Motor neuron (in vitro differentiated cells): ENCODE measurements at places on chromosomes 2 and 18. TPM values are rescaled to one million over a fixed set of nuclear protein-coding genes. Genes with fewer than 3 reads are reported as not detected.

The CHAC2 gene
- total RNA-seq = 4.8 TPM in 2 replicates

The CNGA3 gene
- 2.1 and 3.5 TPM in 2 replicates for total RNA-seq

The CFAP65 gene
- 0.49 and 2.0 TPM in 2 replicates for total RNA-seq

The SLC5A7 gene
- 57.4 and 70.0 TPM in 2 replicates for total RNA-seq

The VIT gene
- not detected in 2 replicates for total RNA-seq

DNA sequence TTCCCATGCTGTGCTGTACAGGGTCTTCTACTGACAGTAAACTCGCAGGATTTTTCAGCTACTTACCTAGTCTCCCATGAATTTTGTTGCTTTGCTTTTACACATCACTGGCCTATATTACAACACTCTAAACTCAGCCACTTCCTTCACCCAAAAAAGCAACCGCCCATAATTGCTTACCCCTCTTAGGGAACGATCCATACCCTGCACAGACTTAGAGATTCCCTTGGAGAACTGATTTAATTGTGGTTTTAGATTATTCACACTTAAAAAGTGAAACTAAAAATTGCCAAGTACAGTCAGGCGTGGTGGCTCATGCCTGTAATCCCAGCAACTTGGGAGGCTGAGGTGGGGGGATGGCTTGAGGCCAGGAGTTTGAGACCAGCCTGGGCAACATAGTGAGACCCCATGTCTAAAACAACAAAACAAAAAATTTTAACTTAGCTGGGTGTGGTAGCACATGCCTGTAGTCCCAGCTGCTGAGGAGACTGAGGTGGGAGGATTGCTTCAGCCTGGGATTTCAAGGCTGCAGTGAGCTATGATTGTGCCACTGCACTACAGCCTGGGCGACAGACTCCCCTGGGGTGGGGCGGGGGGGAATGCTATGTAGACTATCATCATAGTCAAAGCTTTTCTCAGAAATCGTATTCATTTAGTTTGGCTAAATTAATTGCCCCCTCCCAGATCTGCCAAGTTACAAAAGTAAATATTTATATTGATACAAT, 19.3 kb downstream of the MRPL30 start:
- ATAC-seq = no peak

DNA sequence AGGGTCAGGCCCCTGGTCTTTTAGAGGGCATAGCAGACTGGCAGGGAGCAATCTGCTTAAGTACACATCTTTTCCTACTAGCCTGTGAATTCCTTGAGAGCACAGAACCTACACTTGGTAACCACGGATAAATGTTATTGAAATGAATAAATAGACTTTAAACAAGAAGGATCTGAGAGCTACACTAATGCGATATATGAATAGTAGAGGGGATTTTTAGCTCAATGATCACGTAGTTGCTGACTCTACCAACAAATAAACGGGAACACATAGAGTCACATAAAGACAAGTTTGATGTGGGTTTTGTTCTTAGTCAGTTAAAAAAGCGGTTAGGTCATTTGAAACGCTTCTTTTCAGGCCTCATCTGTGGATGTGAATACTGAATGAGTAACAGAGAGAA, 290.3 kb upstream of the CCDC68 start:
- ATAC-seq = no peak
